ENCODE measurements at places on chromosomes 2 and 18.

DNA sequence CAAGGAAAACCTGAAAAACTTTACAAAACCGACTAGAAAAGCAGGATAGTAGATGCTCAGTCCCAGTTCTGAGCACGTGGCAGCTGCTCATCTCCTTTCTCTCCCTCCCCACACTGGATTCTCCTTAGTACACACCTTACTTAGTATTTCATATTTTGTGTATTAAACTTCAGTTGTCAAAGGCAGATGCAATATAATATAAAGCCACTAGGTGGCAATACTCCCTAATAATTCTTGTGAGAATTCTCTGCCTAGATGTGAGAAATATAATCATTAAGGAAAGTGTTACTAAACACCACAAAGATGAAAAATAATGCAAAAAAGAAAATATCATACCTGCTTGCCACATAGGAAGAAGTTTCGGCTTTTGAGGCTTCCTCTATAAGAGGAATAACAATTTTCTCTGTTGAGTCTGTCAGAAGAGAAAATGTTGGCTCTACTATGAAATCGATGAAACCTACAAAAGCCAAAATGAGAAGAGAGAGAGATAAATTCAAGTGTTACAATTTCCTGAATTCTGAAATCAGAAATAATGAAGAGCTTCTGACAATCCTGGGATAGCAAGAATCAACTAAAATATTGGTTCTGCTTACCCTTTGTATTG lies 200.6 kb downstream of the PPP1R1C start:
- peaks cover 3% of the 10 kb centered on the region for H3K27me3 ChIP-seq
- H3K4me1 ChIP-seq, result no peaks in the 10 kb centered on the region
- peak; percentile 34 for DNase-seq
- no peak overlapping the region for H3K27ac ChIP-seq

GRCh38 chr2:172219201-172219600 lies 116.5 kb upstream of the DLX2 start:
- no peaks in the 10 kb centered on the region for H3K36me3 ChIP-seq
- H3K27me3 ChIP-seq, result no peaks in the 10 kb centered on the region
- peaks cover 28% of the 10 kb centered on the region for H3K4me1 ChIP-seq
- H3K4me3 ChIP-seq, result no peak overlapping the region

DNA sequence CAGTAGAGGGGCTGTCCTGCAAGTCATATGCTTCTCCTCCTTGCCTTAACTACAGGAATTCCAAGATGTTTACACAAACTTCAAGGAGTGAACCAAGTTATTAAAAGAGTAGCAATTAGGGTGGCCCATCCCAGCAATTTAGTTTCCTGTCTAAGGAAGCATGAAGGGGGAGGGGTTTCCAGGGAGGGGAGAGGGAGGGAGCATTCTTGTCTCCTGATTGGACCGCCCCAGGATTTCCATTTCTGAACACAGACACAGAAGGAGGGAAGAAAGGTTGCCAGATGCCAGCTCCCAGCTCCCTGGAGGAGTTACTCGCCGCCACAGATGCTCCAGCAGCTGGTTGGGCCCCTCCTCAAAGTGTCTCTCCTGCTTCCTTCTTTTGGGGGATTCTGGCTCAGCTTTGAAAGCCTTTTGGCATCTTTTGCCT lies 107.6 kb downstream of the TRIB2 start:
- no peaks in the 10 kb centered on the region for H3K36me3 ChIP-seq
- no peaks in the 10 kb centered on the region for H3K27me3 ChIP-seq
- no peak overlapping the region for H3K27ac ChIP-seq
- DNase-seq, result no peak
- no peak overlapping the region for H3K4me3 ChIP-seq

GRCh38 chr2:70095720-70096670 lies 8.7 kb downstream of the PCBP1 start:
- DNase-seq, result no peak
- H3K4me3 ChIP-seq, result peak overlapping the region; percentile 43
- H3K27me3 ChIP-seq, result no peaks in the 10 kb centered on the region
- peak overlapping the region; percentile 80 for H3K27ac ChIP-seq
- H3K36me3 ChIP-seq, result no peaks in the 10 kb centered on the region

- no peak overlapping the region for H3K4me3 ChIP-seq
- no peaks in the 10 kb centered on the region for H3K36me3 ChIP-seq
- H3K4me1 ChIP-seq, result no peaks in the 10 kb centered on the region
- no peak overlapping the region for H3K27ac ChIP-seq
- DNase-seq, result no peak
These were observed 480.9 kb upstream of the CHST9 start for GRCh38 chr18:27666016-27666415.

Measured in CD4-positive, alpha-beta T cell (primary cell).